ENCODE measurements at places on chromosomes 16 and 17. TPM values are rescaled to one million over a fixed set of nuclear protein-coding genes. Genes with fewer than 3 reads are reported as not detected.

- peaks cover 37% of the 10 kb centered on the region for H3K4me1 ChIP-seq
- H3K27me3 ChIP-seq = no peaks in the 10 kb centered on the region
- peak overlapping the region; percentile 99 for H3K27ac ChIP-seq
- no peaks in the 10 kb centered on the region for H3K36me3 ChIP-seq
- peak overlapping the region; percentile 100 for H3K4me3 ChIP-seq
These were observed 1.4 kb downstream of the CYB5D2 start for GRCh38 chr17:4144422-4144747.

- no peaks in the 10 kb centered on the region for H3K36me3 ChIP-seq
- peak overlapping the region; percentile 68 for H3K4me3 ChIP-seq
- DNase-seq = no peak
- H3K27me3 ChIP-seq = no peaks in the 10 kb centered on the region
These were observed 1.4 kb downstream of the BAIAP2 start for GRCh38 chr17:81036197-81036941.

DNA sequence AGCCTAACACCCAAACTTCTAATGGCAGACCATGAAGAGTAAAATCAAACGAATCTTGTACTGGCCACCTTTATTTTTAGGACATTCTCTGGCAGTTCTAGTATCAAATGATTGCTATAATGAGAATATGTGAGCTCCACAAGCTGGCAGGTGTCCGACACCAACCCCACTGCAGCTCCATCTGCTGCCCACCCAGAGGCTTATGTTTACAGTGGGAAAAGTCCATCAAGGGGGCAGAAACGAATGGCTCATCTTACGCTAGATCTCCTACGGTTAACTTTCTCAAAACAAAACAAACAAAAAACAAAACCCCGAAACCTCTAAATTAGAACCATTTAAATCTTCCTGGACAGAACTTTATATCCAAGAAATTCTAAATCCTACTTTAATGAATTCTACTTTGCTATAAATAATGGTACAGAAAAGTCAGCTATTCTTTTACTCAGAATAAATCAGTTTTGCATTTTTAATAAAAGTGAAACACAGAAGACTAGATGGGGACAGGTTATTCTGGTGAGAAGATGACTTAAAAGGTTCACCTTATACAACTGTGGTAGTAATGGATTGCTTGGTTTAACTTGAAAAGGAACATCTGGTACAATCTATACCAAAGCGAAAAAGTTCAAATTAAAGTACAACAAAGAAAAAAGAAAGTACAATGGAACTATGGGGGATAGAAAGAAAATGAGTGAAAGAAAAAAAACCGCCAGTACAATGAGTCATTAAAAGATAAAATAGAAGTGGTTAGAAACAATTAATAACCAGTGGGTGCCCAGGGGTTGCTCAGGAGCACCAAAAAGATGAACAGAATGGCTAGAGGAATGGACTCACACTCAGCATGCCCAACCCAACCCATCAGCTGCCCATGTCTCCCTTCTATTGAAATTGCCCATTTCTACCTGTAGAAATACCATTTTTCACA is 40.2 kb downstream of the GRB2 start:
- peaks cover 94% of the 10 kb centered on the region for H3K4me1 ChIP-seq
- no peaks in the 10 kb centered on the region for H3K27me3 ChIP-seq
- DNase-seq = no peak
- H3K27ac ChIP-seq = peak overlapping the region; percentile 39
- H3K36me3 ChIP-seq = no peaks in the 10 kb centered on the region
- H3K4me3 ChIP-seq = no peak overlapping the region

DNA sequence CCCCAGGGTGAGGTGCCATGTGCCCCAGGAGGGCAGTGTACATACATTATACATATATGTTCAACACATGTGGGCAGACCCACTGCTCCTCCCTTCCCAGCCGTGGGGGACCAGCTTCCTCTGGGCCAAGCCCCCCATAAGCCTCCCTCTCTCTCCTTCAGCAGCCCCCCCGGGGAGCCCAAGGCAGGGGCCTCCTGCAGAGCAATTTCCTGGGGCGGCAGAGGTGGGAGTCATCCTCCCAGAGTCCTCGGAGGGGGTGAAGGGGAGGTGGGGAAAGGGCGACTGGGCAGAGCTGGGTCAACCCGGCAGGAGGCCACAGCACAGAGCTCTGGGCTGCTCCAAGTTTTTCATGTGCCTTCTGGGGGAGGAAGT is 235.1 kb downstream of the ZNF423 start:
- DNase-seq = no peak
- no peak overlapping the region for H3K4me3 ChIP-seq
- peak overlapping the region; percentile 62 for H3K27ac ChIP-seq
- H3K36me3 ChIP-seq = no peaks in the 10 kb centered on the region
- H3K27me3 ChIP-seq = no peaks in the 10 kb centered on the region
- peaks cover 30% of the 10 kb centered on the region for H3K4me1 ChIP-seq

GRCh38 chr16:69378036-69378435 is 7.8 kb downstream of the TERF2 start:
- H3K36me3 ChIP-seq = peaks cover 58% of the 10 kb centered on the region
- H3K27ac ChIP-seq = no peak overlapping the region
- no peak overlapping the region for H3K4me3 ChIP-seq
- H3K27me3 ChIP-seq = no peaks in the 10 kb centered on the region
- DNase-seq = no peak

DNA sequence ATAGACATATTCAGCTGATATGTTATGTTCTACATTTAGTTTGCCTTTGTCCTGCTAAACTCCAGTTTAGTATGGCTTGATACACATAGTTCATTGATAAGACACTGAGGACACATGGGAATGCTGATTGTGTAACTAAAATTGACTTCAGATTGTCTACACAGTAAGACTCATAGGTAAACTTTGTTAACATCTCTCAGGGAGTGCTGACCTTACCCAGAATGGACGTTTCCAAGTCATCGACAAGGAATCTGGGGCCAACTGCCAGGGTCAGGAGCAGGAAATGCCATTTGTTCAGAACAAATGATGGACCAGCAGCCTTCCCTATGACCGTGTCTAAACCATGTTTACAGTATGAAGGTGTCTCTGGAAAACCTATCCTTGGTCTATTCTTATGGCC is 58.7 kb downstream of the DYNLRB2 start:
- no peaks in the 10 kb centered on the region for H3K4me1 ChIP-seq
- no peak overlapping the region for H3K27ac ChIP-seq
- H3K4me3 ChIP-seq = no peak overlapping the region
- no peak for DNase-seq
- no peaks in the 10 kb centered on the region for H3K36me3 ChIP-seq
- H3K27me3 ChIP-seq = no peaks in the 10 kb centered on the region

Gene ALOX12B
- not detected for total RNA-seq

DNA sequence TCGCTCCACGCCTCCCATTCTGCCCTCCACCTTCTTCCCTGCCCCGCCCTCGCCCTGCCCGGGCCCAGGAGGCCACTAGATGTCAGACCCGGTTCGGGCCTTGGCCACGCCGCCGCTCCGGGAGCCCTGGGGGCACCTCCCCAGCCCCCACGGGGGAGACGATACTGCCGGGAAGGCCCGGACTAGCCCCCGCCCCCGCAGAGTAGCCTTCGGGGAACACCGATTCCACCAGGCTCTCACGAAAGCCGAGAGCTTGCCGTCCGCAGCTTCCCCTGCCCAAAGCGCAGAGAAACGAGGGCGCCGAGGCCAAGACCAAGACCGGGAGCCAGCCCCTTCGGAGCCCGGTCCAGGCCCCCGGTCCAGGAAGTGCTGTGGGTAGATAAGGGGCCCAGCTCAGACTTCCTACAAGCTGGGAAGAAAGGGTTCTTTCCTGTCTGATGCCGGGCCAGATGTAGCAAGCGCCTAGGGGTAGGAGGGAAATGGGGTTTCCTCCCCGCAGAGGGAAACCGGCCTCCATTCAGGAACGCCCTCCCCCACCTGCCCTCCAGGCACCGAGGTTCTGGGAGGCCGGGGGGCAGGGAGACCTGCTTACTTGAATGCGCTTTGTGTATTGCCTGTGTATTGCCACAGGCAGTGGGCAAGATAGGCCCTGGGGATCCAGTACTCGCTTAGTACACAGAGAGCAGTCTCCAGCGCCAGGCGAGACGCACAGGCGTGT is 806 bp upstream of the CYB561 start:
- peak; percentile 78 for DNase-seq
- H3K27ac ChIP-seq = peak overlapping the region; percentile 77
- H3K27me3 ChIP-seq = no peaks in the 10 kb centered on the region
- H3K4me1 ChIP-seq = peaks cover 56% of the 10 kb centered on the region
- H3K4me3 ChIP-seq = peak overlapping the region; percentile 71
- no peaks in the 10 kb centered on the region for H3K36me3 ChIP-seq

GRCh38 chr17:4879601-4880000 is 19.7 kb upstream of the C17orf107 start:
- no peaks in the 10 kb centered on the region for H3K27me3 ChIP-seq
- no peak for DNase-seq
- no peak overlapping the region for H3K4me3 ChIP-seq

Gene SCGB1C2
- not detected for total RNA-seq

Gene TRPV2
- total RNA-seq = 6.7 TPM

DNA sequence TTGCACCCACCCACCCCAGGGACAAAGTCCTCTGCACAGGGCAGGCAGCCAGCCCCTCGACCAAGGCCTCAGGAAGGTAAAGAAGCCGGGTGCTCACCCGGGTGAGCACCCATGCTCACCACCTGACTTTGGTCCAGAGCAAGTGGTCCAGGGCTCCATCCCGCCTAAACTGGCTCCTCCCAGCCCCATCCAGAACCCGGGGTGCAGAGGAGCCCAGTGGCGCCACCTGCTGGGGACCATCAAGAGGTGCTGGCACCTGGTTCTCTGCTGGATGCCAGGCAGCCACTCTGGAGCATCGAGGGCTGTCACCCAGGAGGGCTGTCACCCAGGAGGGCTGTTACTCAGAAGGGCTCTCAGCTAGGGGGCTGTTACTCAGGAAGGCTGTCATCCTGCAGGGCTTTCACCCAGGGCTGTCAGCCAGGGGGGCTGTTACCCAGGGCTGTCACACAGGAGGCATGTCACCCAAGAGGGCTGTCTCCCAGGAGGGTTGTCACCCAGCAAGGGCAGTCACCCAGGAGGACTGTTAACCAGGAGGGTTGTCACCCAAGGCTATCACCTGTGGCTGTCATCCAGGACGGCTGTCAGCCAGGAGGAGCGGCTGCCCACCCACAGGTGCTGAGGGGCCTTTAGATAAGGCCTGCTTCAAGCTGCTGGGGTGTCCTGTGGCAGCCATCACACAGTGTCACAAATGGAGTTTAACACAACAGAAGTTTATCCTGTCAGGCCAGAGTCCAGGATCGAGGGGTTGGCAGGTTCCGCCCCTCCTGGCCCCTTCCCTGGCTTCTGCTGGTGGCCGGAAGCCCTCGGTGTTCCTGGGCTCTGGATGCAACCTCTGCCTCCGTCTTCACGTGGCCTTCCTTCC is 98.5 kb downstream of the TNFRSF13B start:
- H3K27ac ChIP-seq = no peak overlapping the region
- DNase-seq = no peak
- no peaks in the 10 kb centered on the region for H3K27me3 ChIP-seq
- H3K36me3 ChIP-seq = no peaks in the 10 kb centered on the region
- H3K4me3 ChIP-seq = no peak overlapping the region

DNA sequence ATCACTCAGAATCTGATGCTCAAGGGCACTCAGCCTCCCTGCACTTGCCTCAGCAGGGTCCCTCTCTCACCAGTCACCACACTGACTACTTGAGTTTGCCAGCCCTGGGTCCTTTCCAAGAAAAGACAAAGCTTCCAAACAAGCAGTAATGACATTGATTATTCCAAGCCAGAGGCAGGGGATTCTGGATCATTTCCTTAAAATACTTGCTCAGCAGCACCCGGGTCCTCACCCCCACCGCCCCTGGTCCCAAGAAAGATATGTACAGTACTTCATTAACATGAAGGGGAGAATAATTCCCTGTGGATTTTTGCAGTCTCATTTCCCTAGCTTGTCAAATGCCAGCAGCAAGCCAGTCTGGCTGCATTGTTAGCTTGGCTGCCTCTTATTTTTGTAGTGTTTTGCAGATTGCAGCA is 83.2 kb upstream of the GNAO1 start:
- no peaks in the 10 kb centered on the region for H3K27me3 ChIP-seq
- H3K27ac ChIP-seq = no peak overlapping the region
- H3K4me1 ChIP-seq = peaks cover 16% of the 10 kb centered on the region
- H3K36me3 ChIP-seq = no peaks in the 10 kb centered on the region

Gene CCDC57
- 5.1 TPM for total RNA-seq

Gene FGF11
- total RNA-seq = 18.6 TPM

Gene SMTNL2
- 41.6 TPM for total RNA-seq

Gene ABCC11
- not detected for total RNA-seq

GRCh38 chr17:5780476-5780875 is 196.2 kb upstream of the NLRP1 start:
- H3K4me1 ChIP-seq = no peaks in the 10 kb centered on the region
- no peak overlapping the region for H3K27ac ChIP-seq
- H3K4me3 ChIP-seq = no peak overlapping the region
- no peak for DNase-seq

Gene RND2
- total RNA-seq = 3.5 TPM

DNA sequence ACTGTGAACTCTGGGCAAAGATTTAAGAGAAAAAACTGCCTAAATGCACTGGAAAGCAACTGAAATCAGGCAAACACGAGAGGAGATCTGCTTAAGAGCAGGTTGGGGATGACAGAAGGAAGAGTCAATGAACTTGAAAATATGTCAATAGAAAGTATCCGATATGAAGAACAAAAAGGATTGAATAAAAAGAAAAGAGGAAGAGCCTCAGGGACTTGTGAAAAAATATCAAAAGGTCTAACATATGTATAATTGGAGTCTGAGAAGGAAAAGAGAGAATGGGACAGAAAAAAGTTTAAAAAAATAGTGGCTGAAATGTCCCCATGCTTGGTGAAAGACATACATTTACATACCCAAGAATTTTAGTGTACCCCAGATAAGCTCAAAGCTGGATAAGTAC is 195.5 kb downstream of the COPRS start:
- no peak for DNase-seq
- no peaks in the 10 kb centered on the region for H3K27me3 ChIP-seq
- H3K4me3 ChIP-seq = no peak overlapping the region
- H3K27ac ChIP-seq = no peak overlapping the region

Gene CDYL2
- 1.4 TPM for total RNA-seq

DNA sequence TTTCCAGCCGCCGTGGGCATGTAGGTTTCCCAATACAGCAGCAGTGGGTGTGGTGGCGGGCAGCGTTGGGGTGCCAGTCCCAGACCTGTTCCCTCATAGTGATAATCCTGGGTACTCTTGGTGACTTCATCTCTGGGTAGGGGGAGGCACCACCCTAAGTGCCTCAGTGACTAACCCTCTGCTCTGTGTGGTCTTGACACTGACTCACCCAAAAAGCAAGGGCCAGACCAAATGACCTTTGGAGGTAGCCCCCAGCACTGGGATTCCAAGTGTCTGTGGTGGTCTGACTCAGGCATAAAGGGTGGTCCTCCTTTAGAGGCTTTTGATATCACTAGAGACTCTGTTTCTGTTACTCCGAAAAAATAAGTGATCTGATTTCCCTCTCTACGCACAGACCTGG is 908 bp downstream of the CALB2 start:
- H3K27me3 ChIP-seq = no peaks in the 10 kb centered on the region
- DNase-seq = no peak

- H3K27ac ChIP-seq = no peak overlapping the region
- no peaks in the 10 kb centered on the region for H3K27me3 ChIP-seq
- DNase-seq = no peak
- peaks cover 40% of the 10 kb centered on the region for H3K36me3 ChIP-seq
- H3K4me3 ChIP-seq = no peak overlapping the region
- peaks cover 14% of the 10 kb centered on the region for H3K4me1 ChIP-seq
These were observed 32.2 kb upstream of the RCVRN start for GRCh38 chr17:9937241-9937761.
